ENCODE measurements at places on chromosomes 13 and 19.

DNA sequence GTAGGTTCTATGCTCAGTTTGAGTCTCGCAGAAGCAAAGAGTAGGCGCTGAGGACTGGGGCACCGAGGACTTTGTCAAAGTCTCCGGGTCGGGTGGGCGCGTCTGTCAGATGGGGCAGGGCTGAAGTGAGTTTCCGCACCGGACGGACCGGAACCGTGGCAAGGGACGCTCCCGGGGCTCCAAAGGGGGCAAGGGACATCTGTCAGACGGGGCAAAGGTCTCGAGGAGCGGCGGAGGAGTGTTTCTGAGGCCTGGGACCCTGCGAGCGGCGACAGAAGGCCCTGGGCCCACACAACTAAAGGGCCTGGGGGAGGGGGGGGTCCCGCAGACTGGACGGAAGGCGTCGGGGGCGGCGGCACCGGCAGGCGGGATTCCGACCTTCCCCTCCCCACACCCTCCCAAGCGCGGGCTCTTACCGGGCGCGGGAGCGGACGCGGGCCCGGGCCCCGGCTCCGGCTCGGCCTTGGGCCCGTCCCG, 13.3 kb upstream of the AKAP8L start:
- DNase-seq, result peak; percentile 51

- no peak for DNase-seq
Measured at GRCh38 chr19:31902821-31903220, 442.6 kb upstream of the ZNF507 start.

DNA sequence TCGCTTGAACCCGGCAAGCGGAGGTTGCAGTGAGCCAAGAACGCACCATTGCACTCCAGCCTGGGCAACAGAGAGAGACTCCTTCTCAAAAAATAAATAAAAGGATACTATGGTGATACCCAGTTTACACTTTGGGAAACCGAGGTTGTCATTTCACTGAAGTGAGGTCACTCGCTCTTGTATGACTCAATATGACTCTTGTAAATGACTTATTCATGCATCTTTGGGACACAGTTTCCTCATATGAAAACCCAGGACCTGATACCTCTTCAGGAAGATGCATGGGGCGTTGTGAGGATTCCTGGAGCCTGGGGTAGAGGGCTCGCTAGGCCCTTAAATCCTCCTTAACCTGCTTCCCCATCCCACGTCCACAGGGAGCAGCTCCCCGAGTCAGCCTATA, 4.5 kb downstream of the PSMD8 start:
- DNase-seq, result peak; percentile 12

GRCh38 chr19:13847407-13848339, 29.3 kb upstream of the NANOS3 start:
- DNase-seq, result peak; percentile 89

GRCh38 chr13:112648966-112649690, 40.7 kb upstream of the ATP11A start:
- DNase-seq, result no peak

- DNase-seq, result no peak
Measured at GRCh38 chr13:27079421-27079958, 92.1 kb downstream of the USP12 start.

GRCh38 chr13:112057736-112058518, 9.0 kb upstream of the SOX1 start:
- no peak for DNase-seq

DNA sequence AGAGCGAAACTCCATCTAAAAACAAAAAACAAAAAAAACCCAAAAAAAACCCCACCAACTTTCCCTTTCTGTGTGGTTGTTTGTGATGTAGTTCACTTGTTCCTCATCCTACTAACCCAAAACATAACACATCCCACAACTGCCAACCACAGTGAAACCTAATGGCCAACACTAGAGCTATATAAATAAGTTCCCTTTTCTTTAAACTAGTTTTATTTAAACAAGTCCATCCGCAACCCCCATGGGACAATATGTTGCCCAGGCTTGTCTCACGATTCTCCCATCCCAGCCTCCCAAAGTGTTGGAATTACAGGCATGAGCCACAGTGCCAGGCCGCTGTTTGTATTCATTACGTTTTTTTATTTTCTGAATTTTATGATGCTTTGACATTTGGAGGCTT, 71.2 kb upstream of the ADGRE5 start:
- DNase-seq, result peak; percentile 38

- DNase-seq, result no peak
Measured at GRCh38 chr13:26095846-26096610, 44.2 kb upstream of the SHISA2 start.

GRCh38 chr13:83168590-83168989, 713.7 kb downstream of the SLITRK1 start:
- DNase-seq, result no peak

DNA sequence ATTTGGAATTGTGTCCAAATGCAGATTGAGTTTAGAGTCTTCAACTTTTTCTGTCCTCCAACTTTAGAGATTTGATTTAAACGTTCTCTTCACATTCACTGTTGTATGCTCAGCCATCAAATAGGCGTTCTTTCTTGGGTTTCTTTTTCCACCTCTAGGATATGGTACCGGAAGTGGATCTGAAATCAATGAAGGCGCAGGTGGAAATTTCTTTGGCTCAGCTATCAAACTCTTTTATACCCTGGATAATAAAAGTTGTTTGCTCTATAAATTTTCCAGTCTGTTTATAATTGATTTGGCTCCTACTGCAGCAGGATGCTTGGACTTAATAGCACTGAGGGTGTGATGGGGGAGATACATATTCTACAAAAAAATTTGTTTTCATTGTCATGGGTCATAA, 1.6 kb downstream of the COG3 start:
- no peak for DNase-seq

DNA sequence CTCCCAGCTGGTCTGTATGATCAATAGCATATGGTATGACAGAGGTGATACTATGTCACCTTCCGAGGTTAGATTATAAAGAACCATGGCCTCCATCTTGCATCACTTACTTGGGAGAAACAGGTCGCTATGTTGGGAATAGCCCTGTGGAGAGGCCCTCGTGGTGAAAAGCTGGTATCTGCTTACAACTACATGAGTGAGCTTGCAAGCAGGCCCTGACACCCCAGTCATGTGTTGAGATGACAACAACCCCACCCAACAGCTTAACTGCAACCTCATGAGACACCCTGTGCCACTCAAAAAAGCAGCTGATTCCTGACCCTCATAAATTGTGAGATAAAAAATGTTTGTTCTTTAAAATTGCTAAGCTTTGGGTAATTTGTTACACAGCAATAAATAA, 18.8 kb downstream of the MTRF1 start:
- no peak for DNase-seq

- no peak for DNase-seq
Measured at GRCh38 chr19:50222691-50223438, 19.4 kb downstream of the MYH14 start.

DNA sequence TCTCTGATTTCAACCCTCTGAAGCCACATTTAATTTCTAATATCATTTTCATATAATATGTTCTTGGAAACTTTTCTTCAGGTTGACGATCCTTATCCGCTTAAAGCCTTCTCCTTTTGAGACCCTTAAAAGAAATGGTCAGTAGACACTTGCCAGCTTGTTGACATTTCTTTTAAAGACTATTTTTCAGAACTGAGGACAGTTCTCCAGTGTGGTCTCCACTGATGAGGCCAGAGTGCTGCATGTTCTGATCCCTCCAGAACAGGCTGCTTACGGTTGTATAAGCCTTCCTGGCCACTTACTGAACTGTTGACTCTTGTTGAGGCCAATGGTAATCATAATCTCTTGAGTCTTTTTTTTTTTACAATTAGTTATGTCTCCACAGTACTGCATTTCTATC, 477.3 kb downstream of the FGF9 start:
- DNase-seq, result no peak

DNA sequence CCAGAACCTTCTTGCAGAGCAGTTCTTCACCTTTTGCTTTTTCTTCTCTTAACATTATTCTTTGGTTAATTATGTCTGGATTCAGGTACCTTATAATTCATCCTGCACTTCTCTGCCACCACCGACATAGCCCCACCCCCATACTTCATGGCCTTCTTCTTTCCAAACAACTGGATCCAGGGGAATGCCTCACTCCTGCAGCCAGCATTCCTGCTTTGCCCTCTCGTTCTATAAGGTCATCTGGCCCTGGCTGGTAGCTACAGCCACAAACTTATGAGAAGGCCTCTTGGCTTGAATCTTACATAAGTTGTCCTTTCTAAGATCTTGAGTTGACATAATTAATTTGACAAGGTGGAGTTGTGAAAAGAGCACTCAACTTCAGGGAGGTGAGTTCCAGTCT, 84.1 kb upstream of the FRY start:
- DNase-seq, result no peak

- DNase-seq, result no peak
Measured at GRCh38 chr19:54317965-54318240, 4.9 kb upstream of the LILRA5 start.

GRCh38 chr19:29596885-29597525, 9.1 kb upstream of the POP4 start:
- DNase-seq, result no peak

- no peak for DNase-seq
Measured at GRCh38 chr19:42335374-42335936, 10.0 kb downstream of the MEGF8 start.

DNA sequence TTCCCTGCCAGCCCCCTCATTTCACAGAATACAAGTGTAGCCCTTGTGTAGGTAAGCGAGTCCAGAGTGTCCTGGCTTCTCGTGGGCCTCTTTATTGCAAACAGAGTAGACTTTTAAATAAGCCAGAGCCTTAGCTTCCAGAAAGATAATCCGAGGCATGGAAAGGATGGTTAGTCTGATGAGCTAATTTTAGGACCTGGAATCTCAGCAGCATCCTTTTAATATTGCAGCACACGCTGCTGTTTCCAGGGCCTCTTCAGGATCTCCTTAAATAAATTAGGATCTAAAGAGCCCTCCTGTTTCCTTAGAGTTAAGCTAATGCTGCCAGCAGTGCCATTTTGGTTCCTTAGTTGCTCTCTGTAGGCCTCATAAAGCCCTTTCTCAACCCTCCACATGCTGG, 99.2 kb downstream of the RFC3 start:
- no peak for DNase-seq

GRCh38 chr19:48396824-48397176, 3.3 kb downstream of the GRIN2D start:
- no peak for DNase-seq

DNA sequence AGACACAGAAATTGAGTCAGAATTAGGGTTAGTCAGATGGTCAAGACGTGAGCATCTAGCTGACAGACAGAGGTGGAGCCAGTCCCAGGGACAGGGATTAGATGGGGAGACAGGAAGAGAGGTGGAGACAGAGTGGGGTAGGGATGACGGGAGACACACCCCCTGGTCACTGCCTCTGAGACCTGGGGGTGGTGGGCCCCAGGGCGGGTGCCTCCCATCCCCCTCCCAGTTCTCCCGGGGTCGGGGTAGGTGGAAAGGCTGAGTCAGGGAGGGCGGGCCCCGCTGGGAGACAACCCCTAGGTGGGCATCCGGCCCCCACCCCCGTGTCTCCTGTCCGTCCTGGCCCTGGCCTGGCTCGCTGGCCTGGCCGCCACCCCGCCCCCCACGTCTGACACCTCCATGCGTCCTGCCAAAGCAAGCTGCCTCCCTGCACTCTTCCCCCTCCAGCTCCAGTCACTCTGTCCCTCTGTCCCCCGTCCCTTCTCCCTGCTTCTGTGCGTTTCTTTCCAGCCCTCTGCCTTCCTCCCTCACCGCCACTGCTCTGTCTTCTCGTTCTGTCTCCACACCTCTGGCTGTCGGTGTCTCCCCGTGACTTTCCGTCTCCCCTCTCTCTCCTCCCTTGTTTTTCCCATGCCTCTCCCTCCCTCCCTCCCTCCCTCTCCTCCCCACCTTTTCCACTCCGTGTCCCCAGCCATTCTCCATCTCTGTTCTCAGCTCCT, 15.1 kb downstream of the CCDC97 start:
- DNase-seq, result no peak

GRCh38 chr13:52864941-52865340, 16.5 kb upstream of the PCDH8 start:
- DNase-seq, result no peak

GRCh38 chr13:52091473-52091872, 37.4 kb downstream of the NEK5 start:
- DNase-seq, result no peak

DNA sequence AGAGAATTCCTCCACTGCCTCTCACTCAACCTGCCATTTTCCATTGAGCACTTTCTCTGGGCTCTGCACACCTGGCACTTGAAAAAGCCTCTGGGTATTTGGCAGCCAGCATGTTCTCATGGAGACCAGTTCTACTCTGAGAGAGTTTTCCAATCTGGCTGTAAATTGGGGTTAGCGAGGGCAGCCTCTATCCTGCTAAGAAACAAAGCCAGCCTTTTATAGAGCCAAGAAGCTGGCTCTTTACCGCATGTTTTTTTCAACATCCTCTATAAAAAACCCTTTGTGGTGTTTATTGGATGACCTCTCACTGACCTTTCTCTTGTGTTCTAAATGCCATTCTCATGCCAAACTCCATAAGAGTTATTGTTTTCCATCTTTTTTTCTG, 52.6 kb upstream of the RCBTB2 start:
- no peak for DNase-seq

DNA sequence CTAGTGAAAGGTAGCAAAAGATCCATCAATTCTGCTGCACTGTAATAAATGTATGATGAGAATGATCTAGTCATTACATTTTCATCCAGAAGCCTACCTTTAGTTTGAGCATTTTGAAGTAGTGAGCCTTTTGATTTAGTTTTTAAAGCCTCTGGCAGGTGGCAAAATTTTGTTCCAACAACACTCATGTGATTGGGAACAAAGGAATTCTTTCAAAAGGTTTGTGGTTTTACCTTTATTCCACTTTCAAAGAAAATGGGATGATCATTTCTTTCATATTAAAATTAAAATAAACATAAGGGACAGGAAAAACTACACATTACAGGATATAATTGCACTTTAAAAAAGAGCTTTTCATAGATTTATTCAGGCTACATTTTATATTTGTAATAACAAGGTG, 260.2 kb downstream of the DACH1 start:
- no peak for DNase-seq

GRCh38 chr19:50854636-50855410, at the start of gene KLK3:
KLK3 (plus strand) TSS chr19:50854915; CDS start chr19:50854956, 41 bp downstream.
- DNase-seq, result no peak

GRCh38 chr19:51001515-51001914, at the start of gene KLK8:
KLK8 (minus strand) TSS chr19:51001604; CDS start chr19:51001167, 437 bp downstream.
- no peak for DNase-seq

All from B cell (primary cell).